ENCODE measurements at places on chromosomes 12 and 14.

GRCh38 chr12:111270774-111271173 lies 98.1 kb downstream of the PHETA1 start:
- no peak for DNase-seq

DNA sequence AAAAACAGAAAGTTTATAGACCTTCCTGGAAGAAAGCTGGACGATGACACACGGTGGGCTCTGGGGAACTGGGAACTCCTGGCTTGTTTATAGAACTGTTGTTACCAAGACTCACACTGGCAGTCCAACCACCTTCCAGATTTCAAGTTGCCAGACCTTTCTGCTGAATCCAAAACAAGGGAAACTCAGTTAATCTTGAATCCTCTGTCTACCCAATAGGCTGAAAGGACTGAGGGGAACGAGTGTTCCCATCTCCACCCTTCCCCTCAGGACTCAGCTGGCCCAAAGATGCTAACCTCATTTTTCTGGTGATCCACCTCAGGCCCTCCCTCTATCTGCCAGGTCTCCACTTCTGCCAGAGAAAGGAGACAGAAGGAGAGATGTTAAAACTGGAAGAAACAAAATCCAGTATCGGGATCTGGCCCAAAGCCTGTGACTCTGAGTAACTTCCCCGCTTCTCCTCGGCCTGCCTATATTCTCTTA lies 231.4 kb downstream of the ANO2 start:
- no peak for DNase-seq

- no peak for DNase-seq
Observed at GRCh38 chr14:105118646-105119407, 49.7 kb downstream of the JAG2 start.

DNA sequence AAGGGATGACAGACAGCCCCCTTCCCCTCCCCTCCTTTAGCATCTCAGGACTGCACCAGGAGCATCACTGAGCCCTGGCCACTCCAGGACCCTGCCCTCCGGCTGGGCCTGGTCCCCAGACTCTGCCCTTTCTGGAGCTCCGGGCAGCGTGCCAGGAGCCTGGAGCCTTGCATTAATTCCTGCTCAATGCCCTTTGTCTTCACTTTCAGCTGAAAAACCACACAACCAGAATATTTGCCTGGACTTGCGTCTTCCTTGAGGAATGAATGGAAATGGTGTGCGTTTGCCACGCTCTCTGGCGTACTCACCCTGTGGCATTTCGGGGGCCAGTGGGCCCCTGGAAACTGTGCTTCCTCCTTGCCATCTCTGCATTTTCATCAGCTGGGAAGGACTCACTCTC lies 8.5 kb upstream of the RFLNA start:
- DNase-seq = no peak

GRCh38 chr12:23484238-23484637 lies 465.2 kb downstream of the SOX5 start:
- no peak for DNase-seq

GRCh38 chr14:86652526-86652925 lies 1122.6 kb downstream of the FLRT2 start:
- no peak for DNase-seq

DNA sequence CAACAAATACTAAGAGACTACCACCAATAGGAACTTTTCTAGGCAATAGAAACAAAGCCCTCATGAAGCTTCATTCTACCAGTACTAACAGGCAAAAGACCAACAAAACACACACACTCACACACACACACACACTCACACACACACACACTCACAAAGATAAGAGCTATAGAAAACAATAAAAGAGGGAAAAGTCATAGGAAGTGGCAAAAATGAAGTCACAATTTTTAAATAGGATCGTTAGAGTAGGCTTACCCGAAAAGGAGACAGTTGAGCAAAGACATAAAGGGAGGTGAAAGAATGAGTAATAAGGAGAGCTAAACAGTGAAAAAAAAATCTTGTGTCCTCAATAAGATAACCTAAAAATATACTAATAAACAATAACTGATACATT lies 66.5 kb downstream of the C2CD5 start:
- DNase-seq = no peak

DNA sequence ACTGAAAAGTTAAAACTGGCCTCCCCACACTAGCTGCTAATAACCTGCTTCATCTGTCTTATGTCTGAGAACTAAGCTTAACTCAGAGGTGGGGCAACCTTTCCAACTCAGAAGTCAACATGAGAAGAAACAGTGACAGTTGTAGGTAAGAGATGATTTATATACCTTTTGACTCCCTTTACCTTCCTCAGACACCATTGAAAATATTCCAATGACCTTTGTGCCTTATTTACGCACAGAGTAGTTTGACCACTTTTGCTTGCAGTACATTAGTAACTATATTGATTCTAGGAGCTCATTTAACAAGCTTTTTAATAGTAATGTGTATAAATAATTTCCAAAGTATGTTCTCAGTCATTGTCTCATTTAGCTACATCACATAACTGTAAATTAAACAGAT lies 77.6 kb downstream of the ALX1 start:
- no peak for DNase-seq

GRCh38 chr14:90460136-90460535 lies 63.3 kb downstream of the CALM1 start:
- no peak for DNase-seq

DNA sequence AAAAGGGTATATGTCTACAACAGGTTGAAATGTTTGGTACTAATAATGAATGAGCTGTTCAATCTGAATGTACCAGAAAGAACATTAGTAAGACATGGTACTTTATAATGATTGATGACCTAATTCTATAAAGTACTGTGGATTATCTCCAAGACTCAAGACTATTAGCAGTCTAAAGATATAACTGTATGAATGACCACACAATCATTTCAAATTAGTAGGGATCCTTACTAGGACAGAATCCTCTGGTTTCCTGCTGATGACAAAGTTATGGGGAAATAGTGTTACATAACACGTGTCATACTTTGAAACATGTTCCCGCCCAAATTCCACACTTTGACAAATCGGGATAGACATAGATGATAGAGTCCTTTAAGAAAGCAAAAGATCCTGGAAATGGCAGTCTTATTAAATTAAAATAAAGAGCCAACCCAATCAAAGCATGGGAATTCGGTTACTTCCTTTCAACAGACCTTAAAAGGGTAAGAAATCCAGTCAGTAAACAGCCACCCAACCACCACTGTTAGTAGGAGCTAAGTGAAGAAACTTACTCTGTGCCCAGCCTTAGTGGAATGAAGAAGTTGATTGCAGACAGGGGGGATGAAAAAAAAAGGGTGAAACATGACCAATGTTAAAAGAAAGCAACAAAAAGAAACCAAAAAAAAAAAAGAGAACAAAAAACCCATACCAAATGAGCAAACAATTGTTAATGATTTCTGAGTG lies 2.8 kb downstream of the VPS29 start:
- DNase-seq = no peak

DNA sequence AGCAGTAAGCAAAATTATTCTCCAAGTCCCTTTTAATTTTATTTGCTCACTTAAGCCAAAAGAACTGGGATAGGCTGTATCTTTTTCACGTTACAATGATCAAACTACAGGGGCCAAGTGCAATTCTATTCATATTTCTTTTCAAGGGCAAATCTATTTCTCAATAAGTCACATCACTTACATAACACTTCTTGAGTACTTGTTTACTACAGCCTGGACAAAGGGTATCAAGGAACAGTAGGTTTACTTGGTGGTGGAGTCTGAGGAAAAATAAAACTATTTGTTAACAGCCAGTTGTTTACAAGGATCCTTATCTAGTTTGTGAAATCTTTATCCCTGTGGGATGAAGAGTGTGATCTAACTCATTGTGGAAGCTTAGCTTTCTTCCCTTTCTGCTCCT lies 72.1 kb downstream of the PDE3A start:
- DNase-seq = no peak

DNA sequence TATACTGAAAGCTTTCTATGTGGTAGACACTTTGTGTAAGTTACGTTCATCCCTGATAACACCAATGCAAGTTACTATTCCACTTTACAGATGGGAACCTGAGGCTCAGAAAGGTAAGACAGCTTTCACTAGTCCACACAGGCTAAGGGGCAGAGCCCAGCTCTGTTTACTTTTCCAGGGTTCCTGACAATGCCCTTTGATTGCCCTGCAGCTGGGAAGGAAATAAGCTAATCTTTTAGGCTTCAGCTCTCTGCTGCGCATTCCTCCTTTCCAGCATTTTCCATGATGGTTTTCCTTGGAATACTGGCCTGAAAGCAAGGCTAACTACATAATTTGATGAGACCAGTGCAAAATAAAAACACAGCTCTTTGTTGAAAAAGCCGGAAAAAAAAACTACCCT lies 185.7 kb upstream of the BTG1 start:
- DNase-seq = no peak

GRCh38 chr12:101599771-101600484 lies 5.2 kb downstream of the MYBPC1 start:
- DNase-seq = no peak

DNA sequence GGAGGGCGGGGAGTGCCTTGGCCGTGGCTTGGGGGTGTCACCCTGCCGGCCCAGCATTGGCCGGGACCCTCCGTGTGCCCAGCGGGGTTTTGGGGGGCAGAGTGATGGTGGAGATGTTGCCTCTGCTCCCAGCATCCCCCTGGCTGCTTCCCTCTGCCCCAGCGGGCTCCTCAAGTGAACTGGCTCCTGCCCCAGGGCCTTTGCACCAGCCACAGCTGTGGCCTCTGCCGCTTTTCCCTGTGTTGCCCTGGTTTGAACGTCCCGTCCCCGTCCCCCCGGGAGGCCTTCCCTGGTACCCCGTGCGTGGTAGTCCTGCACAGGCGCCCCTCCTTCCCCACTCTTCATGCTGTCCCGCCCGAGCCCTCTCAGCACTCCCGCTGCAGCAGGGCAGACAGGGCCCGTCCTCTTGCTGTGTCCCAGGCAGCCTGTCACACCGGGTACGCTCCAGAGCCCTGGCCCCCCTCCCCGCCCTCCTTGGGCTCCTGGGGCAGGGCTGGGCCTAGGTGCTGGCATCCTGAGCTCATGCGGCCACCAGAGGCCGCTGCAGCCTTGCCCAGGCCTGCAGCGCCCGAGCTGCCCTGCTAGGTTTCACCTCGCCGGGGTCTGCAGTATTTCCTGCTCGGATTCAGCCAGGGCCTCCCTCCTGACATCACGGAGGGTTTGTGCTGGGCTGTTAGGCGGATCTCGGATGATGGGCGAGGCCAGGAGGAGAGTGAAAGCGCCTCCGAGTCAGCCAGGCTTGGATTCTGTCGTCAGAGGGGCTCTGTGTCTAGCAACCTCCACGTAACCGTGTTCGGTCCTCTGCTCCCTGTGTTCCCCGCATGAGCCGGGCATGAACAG lies 9.5 kb downstream of the NOC4L start:
- DNase-seq = peak; percentile 89

GRCh38 chr12:121214166-121214777 lies 4.3 kb downstream of the P2RX4 start:
- DNase-seq = no peak

DNA sequence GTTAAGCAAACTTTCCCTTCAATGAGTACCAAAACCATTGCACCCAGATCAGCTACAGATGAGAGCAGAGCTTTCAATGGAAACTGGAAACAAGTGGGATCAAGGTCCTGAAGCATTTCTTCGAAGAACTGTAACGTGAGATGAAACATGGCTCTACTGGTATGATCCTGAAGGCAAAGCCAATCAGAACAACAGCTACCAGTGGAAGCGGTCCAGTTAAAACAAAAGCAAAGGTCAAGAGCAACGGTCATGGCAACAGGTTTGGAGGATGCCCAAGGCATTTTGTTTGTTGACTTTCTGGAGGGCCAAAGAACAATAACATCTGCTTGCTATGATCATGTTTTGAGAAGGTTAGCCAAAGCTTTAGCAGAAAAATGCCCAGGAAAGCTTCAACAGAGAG lies 137.9 kb upstream of the CPSF6 start:
- no peak for DNase-seq

DNA sequence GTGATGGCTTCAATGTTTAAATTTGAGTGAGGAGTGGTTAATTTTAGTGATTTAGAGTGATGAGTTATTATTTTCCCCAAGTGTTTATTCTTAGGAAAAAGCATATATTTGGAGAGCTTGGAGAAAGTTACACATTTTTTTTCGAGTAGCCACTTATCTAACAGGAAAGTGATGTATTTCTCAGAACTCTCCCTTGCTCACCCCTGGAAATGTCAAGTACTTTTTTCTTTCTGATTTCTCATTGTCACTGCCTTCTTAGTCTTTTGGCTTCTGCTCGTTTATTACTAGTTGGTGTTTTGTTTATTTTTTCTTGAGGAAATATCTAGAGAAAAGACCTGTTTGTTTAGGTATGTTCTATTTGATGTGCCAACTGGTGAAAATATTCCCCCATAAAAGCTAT lies 58.8 kb downstream of the AEBP2 start:
- no peak for DNase-seq

GRCh38 chr14:29220072-29220471 lies 453.5 kb downstream of the FOXG1 start:
- DNase-seq = peak; percentile 2

DNA sequence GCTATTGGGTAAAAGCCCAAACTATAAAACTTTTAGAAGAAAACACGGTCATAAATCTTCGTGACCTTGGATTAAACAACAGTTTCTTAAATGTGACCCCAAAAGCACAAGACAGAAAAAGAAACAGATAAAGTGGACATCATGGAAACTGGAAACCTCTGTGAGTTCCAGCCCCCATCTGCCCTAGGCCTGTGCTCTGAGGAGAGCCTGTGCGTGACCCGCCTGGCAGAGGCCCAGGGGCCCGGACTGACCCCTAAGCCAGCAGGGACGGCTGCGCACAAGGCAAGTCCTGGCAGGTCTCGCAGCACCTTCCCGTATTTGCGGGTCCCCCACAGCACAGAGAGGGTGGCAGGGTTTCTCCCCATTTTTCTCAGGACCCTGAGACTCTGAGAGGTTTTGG lies 76.0 kb downstream of the CHGA start:
- DNase-seq = no peak

DNA sequence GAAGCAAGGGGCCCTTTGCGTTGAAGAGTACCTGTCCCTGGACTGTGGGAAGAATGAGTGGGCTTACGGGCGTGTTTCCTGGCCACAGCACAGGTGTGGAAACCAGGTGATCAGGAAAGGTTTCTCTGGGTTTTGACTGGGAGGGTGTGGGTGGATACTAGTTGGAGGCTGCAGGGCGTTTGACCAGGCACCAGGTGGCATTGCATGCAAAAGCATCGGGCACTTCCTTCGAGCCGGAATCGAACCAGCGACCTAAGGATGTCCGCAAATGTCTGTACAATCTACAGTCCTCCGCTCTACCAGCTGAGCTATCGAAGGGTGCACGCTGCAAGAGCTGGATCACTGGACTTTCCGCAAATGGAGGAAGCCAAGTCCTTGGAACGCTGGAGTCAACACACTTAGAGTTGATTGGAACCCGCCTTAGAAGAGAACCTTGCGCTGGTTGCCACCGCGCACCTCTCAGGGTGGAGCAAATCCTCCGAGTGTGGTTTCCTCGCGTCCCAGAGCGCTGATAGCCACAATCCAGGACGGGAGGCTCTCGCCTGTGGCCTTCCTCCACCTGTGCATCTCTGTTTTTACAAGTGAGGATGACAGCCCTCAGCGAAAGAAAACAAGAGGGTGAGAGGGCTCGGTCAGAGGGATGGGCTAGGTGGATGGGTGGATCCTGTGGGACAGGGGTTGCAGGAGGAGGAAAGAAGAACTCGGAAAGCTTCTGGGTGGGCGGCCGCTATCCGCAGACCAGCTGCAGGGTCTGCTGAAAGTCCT lies 21.2 kb upstream of the RNASE4 start:
- peak; percentile 35 for DNase-seq

All from renal pelvis (tissue), 12 donors.